Daoy (cell line): ENCODE measurements at places on chromosomes 7 and 10. TPM values are rescaled to one million over a fixed set of nuclear protein-coding genes. Genes with fewer than 3 reads are reported as not detected.

The VGF gene
- total RNA-seq = 6.5 and 10.3 TPM in 2 replicates

The PLAU gene
- 159 and 165 TPM in 2 replicates for total RNA-seq

The POMZP3 gene
- 2.9 and 4.4 TPM in 2 replicates for total RNA-seq

The ABCB1 gene
- total RNA-seq = 11.8 and 18.9 TPM in 2 replicates

The PCLO gene
- total RNA-seq = 1.3 and 5.1 TPM in 2 replicates

The SEMA3E gene
- total RNA-seq = 5.7 and 6.0 TPM in 2 replicates

The SFTPA1 gene
- not detected in 2 replicates for total RNA-seq

The ABLIM1 gene
- 3.0 and 5.4 TPM in 2 replicates for total RNA-seq

The CCDC172 gene
- total RNA-seq = not detected in 2 replicates

The HSPA14 gene
- 39.9 and 51.2 TPM in 2 replicates for total RNA-seq

The TFEC gene
- total RNA-seq = 0.51 and 0.63 TPM in 2 replicates

The SHH gene
- 0.60 and 0.86 TPM in 2 replicates for total RNA-seq

The GJD4 gene
- not detected in 2 replicates for total RNA-seq

The PLAC9 gene
- not detected in 2 replicates for total RNA-seq

The TPK1 gene
- 5.5 and 9.0 TPM in 2 replicates for total RNA-seq

The SRRM3 gene
- total RNA-seq = 0.29 and 1.8 TPM in 2 replicates

The BICC1 gene
- total RNA-seq = 9.1 and 12.2 TPM in 2 replicates

The GBX1 gene
- total RNA-seq = not detected in 2 replicates

The RAB19 gene
- not detected in 2 replicates for total RNA-seq

The PTF1A gene
- total RNA-seq = not detected in 2 replicates

The MAP3K8 gene
- total RNA-seq = 2.9 and 3.6 TPM in 2 replicates

The ELN gene
- 0.06 and 0.23 TPM in 2 replicates for total RNA-seq

The CNPY1 gene
- 1.7 and 2.7 TPM in 2 replicates for total RNA-seq

The SPDYE2B gene
- not detected in 2 replicates for total RNA-seq

The ITIH2 gene
- total RNA-seq = not detected in 2 replicates

The CPN1 gene
- not detected in 2 replicates for total RNA-seq

The STRA8 gene
- not detected in 2 replicates for total RNA-seq

The IL2RA gene
- total RNA-seq = not detected in 2 replicates

The ANLN gene
- total RNA-seq = 460 and 468 TPM in 2 replicates

The TMEM225B gene
- total RNA-seq = 0.69 TPM in 1 of 2 replicates, not detected in the other
